ENCODE measurements at places on chromosomes 7 and 10. TPM values are rescaled to one million over a fixed set of nuclear protein-coding genes. Genes with fewer than 3 reads are reported as not detected.

STEAP1 gene
- total RNA-seq: 5.0 TPM

NME8 gene
- not detected for total RNA-seq

- peak; percentile 79 for DNase-seq
Observed at GRCh38 chr7:141697211-141697871, 4.6 kb downstream of the DENND11 start.

DNA sequence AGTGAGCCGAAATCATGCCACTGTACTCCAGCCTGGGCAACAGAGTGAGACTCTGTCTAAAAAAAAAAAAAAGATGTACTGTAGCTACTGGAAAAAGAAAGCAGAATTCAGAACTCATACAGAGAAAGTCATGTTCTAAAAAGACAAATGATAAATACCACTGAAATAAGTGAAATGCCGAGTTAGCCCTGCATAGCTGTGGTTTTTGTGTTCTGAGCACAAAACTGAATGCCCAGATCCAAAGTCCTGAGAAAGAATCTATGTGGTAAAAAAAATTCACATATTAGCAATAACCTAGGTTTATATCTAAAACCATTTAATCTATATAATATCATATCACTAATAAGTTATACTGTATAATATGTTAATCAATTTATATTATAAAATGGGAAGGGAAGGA is 29.3 kb upstream of the HECW1 start:
- DNase-seq: peak; percentile 64

DNA sequence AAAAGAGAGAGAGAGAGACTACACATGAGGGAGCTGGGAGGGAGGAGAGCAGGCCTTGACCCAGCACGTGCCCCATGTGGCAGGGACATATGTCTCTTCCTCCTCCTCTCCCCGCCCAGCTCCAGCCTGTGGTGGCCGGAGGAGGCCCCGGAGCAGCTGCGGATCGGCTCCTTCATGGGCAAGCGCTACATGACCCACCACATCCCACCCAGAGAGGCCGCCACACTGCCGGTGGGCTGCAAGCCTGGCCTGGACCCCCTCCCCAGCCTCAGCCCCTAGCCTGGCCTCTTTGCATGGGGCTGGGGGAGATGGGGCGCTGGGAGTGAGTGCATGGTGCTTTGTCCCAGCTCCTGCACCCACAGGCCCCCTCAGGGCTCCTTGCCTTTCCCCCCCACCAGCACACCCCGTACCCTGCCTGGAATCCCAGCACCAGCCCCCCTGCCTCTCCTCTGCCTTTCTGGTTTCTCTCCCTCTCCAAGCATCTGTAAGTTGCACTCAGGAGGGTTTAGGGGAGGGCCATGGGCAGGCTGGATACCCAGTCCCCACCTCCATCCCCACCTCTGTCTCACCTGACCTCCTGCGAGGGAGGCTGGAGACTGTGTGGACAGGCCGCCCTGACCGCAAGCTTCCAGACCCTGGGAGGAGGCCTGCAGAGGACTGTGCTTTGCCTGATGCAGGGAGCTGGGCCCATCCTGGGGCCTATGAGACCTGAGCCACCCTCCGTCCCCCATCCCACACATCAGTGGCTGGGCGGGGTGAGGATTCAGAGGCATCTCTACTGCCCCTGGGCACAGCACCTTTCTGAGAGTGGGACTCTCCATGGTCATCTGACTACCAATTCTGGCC is 4.8 kb downstream of the UPK3B start:
- DNase-seq: no peak

GRCh38 chr7:42913591-42913990 is 1.7 kb upstream of the C7orf25 start:
- DNase-seq: peak; percentile 90
